ENCODE measurements at places on chromosomes 5 and 9.

DNA sequence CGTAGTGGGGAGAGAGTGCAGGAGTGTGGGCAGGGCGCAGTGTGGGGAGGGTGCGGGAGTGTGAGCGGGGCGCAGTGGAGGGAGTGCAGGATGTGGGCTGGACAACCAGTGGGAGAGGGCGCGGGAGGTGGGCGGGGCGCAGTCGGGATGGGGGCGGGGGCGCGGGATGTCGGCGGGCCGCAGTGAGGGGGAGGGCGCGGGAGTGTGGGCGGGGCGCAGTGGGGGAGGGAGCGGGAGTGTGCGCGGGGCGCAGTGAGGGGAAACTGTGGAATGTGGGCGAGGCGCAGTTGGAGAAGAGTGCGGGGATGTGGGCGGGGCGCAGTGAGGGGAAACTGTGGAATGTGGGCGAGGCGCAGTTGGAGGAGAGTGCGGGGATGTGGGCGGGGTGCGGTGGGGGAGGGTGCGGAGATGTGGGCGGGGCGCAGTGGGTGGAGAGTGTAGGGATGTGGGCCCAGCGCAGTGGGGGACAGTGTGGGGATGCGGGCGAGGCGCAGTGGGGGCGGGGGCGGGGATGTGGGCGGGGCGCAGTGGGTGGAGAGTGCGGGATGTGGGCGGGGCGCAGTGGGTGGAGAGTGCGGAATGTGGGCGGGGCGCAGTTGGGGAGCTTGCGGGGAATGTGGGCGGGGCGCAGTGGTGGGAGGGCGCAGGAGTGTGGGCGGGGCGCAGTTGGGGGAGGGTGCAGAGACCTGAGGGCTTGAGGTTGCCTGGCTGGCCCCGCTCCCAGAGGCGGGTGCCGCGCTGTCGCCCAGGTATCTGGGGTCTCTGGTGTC is at the start of gene NXNL2:
TSS of gene NXNL2 (plus strand) at position 723 of the 770 bp plus-strand sequence. CDS start 257 bp downstream, outside the sequence.
- no peak for DNase-seq

GRCh38 chr5:16304846-16305245 is 125.3 kb upstream of the MARCHF11 start:
- no peak for DNase-seq

DNA sequence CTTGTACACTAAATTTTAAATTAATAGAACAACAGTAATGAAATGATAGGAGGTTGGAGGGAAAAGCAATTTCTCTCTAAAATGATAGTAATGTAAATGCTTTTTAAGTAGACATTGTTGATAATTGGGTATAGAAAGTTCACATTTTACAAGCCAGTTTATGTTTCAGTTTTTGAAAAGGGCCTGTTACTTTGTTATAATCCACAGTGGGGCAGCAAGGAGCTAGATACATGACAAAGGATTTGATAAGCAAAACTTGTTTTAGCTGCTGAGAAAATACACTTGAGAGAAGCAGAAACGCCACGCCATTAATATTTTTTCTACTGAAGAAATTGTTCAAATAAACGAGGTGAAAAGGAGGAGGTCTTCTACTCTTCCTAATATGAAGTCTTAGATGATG is 30.2 kb downstream of the SREK1 start:
- DNase-seq = no peak

DNA sequence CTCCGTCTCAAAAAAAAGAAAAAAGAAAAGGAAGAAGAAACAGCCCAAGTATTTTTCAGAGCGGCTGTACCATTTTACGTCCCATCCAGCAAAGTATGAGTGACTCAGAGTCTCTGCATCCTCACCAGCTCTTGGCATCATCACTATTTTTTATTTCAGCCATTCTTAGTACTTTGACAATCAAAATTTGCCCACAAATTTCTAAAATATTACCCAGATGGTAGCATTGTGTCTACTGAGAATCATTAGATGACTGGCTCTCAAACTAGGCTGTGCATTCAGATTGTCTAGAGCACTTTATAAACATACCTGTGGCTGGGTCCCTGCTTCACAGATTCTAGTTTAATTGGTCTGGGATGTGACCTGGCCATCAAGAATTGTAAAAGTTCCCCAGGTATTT is 21.6 kb upstream of the MELK start:
- DNase-seq = no peak

- no peak for DNase-seq
Observed at GRCh38 chr5:105593011-105593760, 2030.6 kb upstream of the NUDT12 start.

GRCh38 chr9:121692606-121693387 is 41.4 kb downstream of the DAB2IP start:
- DNase-seq = no peak

GRCh38 chr5:17180864-17181723 is 36.3 kb upstream of the BASP1 start:
- DNase-seq = peak; percentile 64
